ENCODE measurements at places on chromosomes 16 and 17.

- peak; percentile 14 for DNase-seq
Measured at GRCh38 chr16:31354394-31355291, at the start of gene ITGAX. Gene ITGAX (plus strand): TSS chr16:31355176. CDS start chr16:31355255, 79 bp downstream.

DNA sequence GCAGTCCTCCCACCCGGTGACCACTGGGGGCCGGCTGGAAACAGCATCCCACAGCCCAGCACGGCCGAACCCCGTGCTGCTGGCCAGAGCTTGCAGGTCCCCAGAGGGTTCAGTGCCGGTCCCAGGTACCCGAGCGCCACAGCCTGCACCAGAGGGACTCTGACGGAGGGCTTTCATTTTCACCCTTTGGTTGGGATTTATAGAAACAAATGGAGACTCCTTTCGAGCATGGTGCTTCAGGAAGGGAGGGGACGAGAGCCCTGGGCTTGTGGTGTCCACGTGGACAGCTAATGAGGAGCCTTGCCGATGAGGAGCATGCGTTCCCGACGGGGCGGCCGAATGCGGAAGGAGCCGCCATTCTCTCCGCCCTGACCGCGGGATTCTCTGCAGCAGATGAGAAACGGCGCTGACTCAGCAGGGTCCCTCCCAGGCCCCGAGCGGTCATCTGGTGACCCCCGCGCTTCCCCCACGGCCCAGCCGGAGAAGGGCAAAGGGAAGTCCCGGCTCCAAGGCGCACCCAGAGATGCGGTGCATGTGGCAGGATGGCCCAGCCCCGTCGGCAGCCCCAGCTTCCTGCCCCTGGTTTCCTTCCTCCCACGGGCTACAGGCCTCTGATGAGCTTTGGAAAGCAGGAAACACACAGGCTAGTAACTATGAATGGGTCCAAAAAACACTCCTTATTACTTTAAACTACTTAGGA lies 9.8 kb downstream of the SLC38A10 start:
- DNase-seq, result peak; percentile 37

- DNase-seq, result no peak
Measured at GRCh38 chr17:9138161-9138717, 116.9 kb downstream of the NTN1 start.

- no peak for DNase-seq
Measured at GRCh38 chr16:4375717-4376116, 4.1 kb downstream of the VASN start.

- no peak for DNase-seq
Measured at GRCh38 chr17:41919165-41919817, 540 bp upstream of the ACLY start.

- no peak for DNase-seq
Measured at GRCh38 chr17:32335687-32336086, 6.3 kb downstream of the C17orf75 start.

- no peak for DNase-seq
Measured at GRCh38 chr17:81376946-81377714, 18.1 kb upstream of the BAHCC1 start.

GRCh38 chr16:4787627-4788482 lies at the start of gene SEPTIN12:
Gene SEPTIN12 (minus strand): TSS chr16:4788345. CDS start chr16:4787645, 700 bp downstream.
- no peak for DNase-seq

DNA sequence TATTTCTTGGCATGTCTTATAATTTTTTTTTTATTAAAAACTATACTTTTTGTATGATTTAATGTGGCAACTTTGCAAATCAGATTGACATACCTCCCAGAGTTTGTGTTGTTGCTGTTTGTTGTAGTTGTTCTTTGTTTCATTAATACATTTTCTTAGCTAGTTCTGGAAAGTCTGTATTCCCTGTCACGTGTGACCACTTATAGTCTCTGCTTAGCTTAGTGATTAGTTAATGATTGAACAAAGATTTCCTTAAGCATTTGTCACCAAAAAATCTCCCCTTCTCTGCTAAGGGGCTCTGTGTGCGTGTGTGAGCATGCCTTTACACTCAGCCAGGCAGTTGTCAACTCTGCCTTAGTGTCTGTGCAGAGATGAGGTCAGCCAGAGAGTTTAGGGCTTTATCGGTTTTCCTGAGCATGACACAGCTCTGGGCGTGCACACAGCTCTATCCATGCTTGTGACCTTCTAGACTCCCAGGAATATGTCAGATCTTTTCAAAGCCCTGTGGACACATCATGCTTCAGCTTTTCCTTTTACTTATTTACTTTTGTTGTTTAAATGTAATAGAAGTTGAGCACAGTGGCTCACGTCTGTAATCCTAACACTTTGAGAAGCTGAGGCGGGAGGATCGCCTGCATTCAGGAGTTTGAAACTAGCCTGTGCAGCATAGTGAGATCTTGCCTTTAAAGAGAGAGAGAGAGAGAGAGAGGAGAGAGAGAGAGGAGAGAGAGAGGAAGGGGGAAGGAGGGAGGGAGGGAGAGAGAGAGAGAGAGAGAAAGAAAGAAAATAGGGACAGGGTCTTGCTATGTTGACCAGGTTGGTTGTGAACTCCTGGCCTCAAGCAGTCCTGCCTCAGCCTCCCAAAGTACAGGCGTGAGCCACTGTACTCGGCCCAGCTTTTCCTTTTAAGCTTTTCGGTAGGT lies 21.9 kb downstream of the DNAI2 start:
- no peak for DNase-seq

GRCh38 chr16:86027373-86028126 lies 128.6 kb downstream of the IRF8 start:
- DNase-seq, result no peak

DNA sequence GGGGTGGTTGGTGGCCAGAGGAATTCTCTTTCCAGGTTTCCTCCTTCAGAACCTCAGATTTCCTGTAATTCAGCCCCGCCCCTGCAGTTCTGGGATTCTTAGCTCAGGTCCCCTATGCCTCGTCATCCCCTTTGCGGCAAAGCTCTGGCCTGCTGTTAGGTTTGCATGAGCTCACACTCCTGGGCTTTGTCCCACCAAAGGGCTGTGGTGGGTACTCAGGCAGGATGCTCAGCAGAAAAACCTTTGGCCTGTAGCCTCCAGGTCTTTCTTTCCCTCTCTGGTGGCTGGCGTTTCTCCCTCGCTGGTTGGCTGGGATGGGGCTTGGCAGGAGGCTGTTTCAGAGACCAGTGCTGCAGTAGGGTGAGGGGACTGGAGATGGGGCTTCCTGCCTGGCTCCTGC lies 9.6 kb upstream of the PLEKHG4 start:
- DNase-seq, result no peak

DNA sequence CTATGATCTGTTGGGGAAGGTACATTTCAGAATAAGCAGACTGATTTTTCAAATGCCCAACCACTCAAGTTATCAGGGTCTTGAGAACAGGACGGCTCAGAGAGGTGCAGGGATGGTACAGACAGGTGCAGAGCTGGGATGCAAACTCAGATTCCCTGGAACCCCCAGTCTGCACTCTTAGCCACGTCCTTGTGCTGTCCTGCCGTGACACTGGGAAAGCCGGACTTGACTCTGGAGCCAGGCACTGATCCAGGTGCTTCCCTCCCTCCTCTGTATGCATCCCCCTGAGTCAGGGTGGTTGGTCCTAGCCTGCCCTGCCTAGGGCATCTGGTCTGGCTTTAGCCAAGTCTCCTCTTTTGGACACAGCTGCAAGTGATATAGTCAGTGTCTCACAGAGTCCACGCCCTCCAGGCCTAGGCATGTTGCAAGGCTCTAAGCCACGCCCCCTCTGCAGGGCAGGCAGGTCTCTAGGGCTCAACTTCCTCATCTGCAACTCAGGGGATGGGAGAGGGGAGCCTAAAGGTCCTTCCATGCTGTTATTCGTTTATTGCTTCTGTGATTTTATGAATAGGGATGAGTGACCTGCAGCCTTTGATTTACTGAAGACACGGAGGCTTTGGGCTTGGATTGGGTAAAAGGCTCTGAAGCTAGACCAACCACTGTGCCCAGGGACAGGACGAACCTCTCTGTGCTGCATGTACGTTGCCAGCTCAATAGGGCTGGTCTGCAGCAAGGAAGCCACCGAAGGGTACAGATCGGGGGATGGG lies 97.3 kb downstream of the SDK2 start:
- DNase-seq, result peak; percentile 4

DNA sequence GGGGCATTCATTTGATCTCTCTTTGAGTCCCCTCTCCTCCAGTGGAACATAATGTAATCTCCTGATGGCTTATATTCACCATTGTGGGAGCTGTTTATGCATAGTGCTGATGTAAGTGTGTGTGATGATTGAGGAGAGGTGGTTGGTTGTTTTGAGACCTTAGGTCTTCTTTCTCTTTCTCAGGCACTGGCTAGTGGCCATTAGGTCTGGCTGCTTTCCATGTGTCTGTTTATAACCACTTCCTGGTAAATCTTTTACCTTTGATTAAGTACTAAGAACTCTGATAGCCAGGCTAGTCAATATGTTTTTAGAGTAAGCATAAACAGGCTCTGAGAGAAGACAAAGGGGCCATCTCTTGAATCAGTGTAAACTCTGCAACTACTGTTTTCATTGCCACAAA lies 27.9 kb downstream of the VAT1L start:
- no peak for DNase-seq

- DNase-seq, result no peak
Measured at GRCh38 chr17:42519546-42520491, 16.2 kb upstream of the NAGLU start.

DNA sequence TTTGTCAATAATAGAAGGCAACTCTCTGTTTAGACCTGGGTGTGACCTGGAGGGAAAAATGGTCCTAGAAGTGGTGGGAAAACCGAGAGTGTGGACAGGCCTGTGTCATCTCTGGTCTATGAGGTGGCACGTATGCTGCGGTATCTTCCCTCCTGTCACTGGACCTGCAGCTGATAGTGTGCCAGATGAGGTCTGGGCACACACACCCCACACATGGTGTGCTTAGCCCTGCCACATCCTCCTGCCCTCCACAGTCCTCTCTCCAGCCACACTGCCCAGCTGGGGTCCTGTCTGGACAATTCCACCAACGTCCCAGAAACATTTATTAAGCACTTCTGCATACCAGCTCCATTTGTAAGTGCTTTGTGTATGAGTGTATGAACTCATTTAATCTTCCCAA lies 37.2 kb downstream of the GLP2R start:
- no peak for DNase-seq

- no peak for DNase-seq
Measured at GRCh38 chr17:17557796-17558195, 33.7 kb downstream of the PEMT start.

GRCh38 chr17:54990118-54990517 lies 21.6 kb downstream of the STXBP4 start:
- DNase-seq, result no peak

- no peak for DNase-seq
Measured at GRCh38 chr17:3594976-3595375, 14.2 kb downstream of the TRPV1 start.

DNA sequence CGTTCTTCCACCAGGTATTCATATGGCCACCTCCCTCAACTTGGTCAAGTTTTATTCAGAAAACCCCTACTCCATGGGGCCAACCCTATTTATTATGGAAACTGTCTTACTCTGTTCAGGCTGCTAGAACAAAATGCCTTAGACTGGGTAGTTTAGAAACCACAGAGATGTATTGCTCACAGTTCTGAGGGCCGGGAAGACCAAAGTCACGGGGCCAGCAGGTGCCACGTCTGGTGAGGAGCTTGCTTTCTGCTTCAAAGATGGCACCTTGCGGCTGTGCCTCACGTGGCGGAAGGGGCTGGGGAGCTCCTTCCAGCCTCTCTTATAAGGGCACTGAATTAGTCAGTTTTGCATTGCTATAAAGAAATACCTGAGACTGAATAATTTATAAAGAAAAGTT lies 74.3 kb downstream of the AXIN2 start:
- no peak for DNase-seq

- DNase-seq, result no peak
Measured at GRCh38 chr17:3986939-3987335, 22.7 kb upstream of the ATP2A3 start.

GRCh38 chr17:38448208-38448771 lies 20.0 kb downstream of the ARHGAP23 start:
- DNase-seq, result no peak

GRCh38 chr16:49754495-49755312 lies 101.2 kb downstream of the ZNF423 start:
- no peak for DNase-seq

GRCh38 chr16:81650982-81651562 lies 128.0 kb upstream of the PLCG2 start:
- DNase-seq, result no peak

GRCh38 chr16:1815461-1815860 lies 11.2 kb downstream of the HAGH start:
- no peak for DNase-seq

DNA sequence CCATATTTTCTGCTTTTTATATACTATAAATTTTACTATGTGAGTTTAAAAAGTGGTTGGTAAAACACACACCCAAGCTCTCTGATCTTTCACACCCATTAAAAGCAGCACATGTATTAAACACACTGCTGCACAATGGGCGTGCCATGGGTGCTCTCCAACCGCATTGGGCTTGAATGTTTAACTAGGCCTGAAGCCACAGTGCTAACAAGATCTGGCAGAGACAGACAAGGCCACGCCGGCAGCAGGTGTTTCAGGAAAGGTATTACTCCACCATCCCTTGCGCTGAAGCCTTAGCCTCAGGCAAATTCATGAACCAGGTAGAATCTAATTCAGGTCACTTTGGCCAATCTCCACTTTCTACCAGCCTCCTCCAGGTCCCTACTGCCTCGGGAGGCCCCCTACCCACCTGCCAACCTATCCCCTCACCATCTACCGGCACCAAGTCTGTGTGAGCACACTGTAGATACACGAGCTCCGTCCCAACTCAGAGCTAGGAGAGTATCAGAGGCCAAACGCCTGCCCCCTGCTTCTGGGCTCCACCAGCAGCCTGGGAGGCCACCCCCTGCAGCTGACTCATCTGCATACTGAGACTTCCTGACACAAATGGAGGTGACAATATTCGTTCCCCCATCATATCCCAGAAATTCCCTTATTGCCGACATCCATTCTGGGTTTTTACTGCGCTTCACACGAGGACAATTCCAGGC lies 95.0 kb downstream of the ADCY9 start:
- DNase-seq, result no peak

DNA sequence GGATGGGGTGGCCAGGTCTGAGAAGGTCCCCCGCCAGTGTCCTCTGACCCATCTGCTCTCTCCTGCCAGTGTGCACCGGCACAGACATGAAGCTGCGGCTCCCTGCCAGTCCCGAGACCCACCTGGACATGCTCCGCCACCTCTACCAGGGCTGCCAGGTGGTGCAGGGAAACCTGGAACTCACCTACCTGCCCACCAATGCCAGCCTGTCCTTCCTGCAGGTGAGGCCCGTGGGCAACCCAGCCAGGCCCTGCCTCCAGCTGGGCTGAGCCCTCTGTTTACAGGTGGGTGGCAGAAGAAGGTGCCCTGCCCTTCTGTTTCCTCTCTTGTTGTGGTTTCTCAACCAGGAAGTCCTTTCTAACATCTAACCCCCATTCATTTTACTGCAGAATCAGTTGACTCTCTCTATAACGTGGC lies 7.1 kb downstream of the ERBB2 start:
- DNase-seq, result no peak

All from CD4-positive, alpha-beta T cell (primary cell).